ENCODE measurements at places on chromosomes 6 and 20. TPM values are rescaled to one million over a fixed set of nuclear protein-coding genes. Genes with fewer than 3 reads are reported as not detected.

The PEX3 gene
- total RNA-seq = 15.0 TPM

The PREX1 gene
- total RNA-seq = 49.4 TPM

The ME1 gene
- total RNA-seq = 6.8 TPM

The OR2B6 gene
- total RNA-seq = not detected

The HSPA1L gene
- total RNA-seq = 0.76 TPM

The OLIG3 gene
- not detected for total RNA-seq

The ADAM33 gene
- total RNA-seq = 0.76 TPM

The ZC3H12D gene
- not detected for total RNA-seq

The COX4I2 gene
- not detected for total RNA-seq

The ENPP1 gene
- total RNA-seq = 3.6 TPM

The C20orf204 gene
- total RNA-seq = 3.0 TPM

The DNMT3B gene
- 3.6 TPM for total RNA-seq

The SH3BGRL2 gene
- 24.4 TPM for total RNA-seq

The MYMX gene
- not detected for total RNA-seq

The RBPJL gene
- total RNA-seq = not detected

The EYA2 gene
- not detected for total RNA-seq

The XKR7 gene
- not detected for total RNA-seq

The KIF6 gene
- total RNA-seq = not detected

The PSORS1C2 gene
- not detected for total RNA-seq

Data from epithelial cell of umbilical artery (primary cell).